ENCODE measurements at places on chromosomes 16 and 17.

DNA sequence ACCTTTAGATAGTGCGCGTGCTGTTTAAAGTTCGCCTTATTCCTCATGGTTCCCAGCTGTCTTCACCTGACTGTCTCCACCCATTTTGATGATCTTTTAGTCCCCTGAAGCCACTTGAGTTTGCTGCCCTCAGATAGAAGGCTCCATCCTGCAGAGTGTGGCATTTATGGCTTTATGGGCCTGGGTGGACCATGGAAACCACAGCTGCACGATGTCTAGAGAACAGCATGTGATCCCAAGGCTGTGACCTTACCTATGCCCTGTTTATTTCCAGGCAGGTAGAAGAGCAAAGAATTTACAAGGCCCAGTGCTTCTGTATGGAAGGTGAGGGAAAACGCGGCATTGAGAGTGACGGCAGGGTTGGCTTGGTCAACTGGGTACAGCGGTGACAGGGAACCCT lies 356.9 kb downstream of the SLC39A11 start:
- no peak for DNase-seq

- DNase-seq: no peak
Observed at GRCh38 chr16:64217789-64218535, 903.9 kb downstream of the CDH11 start.

- DNase-seq: no peak
Observed at GRCh38 chr17:7114875-7115614, 423 bp upstream of the ASGR2 start.

DNA sequence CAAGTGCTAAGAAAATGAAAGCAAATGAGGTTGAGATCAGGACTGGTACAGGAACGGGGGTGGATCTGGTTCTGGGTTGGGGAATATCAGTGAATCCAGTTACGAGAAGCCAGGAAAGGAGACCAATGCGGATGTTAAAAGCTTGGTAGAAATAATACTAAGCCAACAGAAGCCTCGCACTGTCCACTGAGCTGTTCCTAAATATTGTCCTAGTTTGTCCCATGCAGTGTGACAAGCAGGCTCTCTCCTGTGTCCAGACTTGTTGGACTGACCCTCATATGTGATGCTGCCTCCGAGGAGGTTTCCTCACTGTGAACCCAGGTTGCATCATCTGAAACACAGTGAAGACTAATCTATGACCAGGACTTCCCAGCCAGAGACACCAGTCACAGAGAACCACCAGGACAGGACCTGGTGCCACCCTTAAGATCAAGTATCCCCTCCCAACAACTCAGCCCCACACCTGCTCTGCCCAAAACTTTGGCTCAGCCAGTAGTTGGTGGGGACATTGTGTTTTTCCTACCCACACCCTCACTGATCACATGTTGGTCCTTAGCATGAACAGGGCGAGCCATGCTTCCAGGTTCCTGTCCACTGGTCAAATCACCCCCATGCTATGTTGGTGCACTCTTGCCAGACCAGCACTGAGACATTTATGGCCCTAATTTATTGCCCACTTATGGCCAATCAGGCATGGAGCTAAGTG lies 32.7 kb upstream of the SCNN1B start:
- DNase-seq: no peak

- DNase-seq: no peak
Observed at GRCh38 chr16:24686678-24687077, 42.8 kb upstream of the TNRC6A start.
